ENCODE measurements at places on chromosomes 16 and 17.

DNA sequence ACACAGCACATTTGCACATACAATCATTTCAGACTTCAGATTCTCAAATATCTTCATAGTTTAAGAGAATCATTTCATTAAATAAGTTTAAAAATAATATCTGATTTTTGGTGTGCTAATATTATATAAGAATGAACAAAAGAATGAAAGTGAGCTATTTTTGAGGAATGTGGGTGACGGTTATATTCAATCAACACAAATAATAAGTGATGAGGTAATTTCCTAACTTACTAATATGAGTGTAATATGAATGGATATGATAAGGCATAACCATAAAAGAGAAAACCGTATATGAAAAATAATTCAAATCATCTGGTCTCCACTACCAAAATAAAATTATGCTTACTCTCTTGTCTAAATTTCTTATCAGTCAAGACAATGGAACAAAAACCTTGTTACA, 68.4 kb upstream of the NACA2 start:
- DNase-seq = no peak

- DNase-seq = no peak
Measured at GRCh38 chr16:50201787-50202186, 48.7 kb downstream of the TENT4B start.

GRCh38 chr17:78677303-78678221, 100.4 kb upstream of the DNAH17 start:
- no peak for DNase-seq

DNA sequence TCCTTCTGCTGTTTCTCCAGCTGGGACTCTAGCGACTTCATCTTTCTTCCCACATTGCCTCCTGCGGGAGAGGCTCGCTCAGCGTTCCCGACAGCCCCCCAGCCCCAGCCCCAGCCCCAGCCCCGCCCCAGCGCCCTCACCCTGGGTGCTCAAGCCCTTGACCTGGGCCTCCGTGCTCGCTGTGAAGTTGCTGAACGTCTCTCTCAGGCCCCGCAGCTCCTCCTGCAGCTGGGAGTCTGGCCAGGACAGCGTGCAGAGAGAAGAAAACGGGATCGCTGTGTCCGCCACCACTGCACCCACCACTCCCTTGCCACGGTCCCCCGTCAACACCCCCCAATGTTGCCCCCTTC, 2.4 kb downstream of the ASGR1 start:
- no peak for DNase-seq

GRCh38 chr17:5530265-5531084, 44.1 kb downstream of the MIS12 start:
- no peak for DNase-seq

DNA sequence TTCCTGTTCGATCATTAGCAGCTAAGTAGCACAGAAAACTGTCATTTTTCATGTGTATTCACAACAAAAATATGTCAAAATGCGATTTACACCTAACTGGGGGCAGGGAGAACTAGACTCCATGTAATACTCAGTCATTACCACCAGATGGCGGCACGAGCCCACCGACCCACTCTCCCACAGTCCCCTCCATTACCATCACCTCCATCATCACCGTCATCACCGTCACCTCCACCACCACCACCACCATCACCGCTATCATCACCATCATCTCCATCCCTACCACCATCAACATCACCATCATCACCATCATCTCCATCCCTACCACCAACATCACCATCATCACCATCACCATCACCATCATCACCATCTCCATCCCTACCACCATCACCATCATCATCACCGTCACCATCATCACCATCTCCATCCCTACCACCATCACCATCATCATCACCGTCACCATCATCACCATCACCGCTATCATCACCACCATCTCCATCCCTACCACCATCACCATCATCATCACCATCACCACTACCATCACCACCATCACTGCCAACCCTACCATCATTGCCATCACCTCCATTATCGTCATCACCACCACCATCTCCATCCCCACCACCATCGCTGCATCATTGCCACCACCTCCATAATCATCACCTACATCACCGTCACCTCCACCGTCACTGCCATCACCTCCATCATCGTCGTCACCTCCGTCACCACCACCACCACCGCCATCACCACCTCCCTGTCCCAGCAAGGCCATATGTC, 14.4 kb downstream of the NDUFAF8 start:
- no peak for DNase-seq

- no peak for DNase-seq
Measured at GRCh38 chr17:67633751-67634211, 84.0 kb upstream of the NOL11 start.

DNA sequence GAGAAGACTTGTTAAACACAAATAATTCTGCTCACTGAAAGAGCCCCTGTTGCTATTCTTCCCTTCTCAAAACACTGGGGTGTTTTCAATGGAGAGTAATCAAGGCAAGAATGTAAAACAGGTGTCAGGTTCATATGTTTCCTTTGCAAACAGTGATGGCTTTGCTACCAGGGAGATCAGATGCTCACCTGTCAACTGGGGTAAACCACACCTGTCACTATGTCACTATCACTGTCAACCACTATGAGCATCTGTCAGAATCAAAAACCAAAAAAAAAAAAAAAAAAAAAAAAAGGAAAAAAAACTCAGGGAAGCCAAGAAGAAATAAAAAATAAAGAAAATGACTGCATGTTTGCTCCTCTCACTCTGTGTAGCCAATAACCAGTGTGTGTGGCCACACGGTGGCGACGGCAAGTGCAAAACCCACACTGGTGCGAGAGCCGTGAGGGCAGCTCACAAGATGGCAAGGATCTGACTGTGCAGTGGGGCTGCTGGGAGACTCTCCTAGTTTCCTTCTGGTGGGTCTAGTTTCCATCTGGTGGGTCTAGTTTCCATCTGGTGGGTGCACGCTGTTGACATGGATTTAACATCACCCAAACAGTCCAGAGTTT, 22.7 kb downstream of the USP22 start:
- no peak for DNase-seq

- no peak for DNase-seq
Measured at GRCh38 chr17:79003661-79004411, 5.7 kb downstream of the CANT1 start.

- DNase-seq = no peak
Measured at GRCh38 chr17:16348586-16348985, 4.7 kb downstream of the CENPV start.

- DNase-seq = no peak
Measured at GRCh38 chr17:77045441-77046041, 95.2 kb upstream of the SEC14L1 start.

GRCh38 chr17:77320044-77320440, 179.3 kb downstream of the SEC14L1 start:
- DNase-seq = no peak

DNA sequence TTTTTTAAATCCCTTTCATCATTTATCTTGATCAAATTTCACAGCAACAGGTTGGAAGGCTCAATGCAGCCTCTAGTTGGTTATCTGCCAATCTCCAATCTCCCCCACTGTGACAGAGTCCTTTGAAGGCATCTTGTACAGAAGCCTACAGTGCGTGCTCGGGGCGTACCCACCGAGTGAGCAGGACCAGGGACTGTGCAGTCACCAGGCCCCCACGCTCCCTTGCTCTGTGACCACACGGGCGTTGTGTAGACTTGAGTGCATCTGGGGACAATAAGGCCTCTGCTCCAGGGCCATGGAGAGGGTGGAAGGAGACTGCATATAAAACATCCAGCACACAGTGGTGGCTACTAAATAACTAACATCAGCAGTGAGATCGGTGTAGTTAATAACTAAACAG, 63.4 kb downstream of the GTF3C1 start:
- DNase-seq = no peak

DNA sequence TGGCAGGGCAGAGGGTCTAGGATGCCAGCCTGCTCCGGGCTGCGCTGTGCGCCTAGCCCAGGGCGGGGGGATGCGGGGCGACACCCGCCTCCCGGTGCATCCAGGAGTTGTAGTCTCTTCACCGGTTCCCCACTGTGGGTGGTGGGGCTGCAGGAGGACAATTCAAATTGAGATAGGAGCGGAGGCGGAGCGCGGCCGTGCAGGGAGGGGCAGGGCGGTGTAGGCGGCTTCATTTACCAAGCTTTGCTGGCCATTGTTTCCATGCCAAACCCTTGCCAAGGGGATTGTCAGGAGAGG, 2047.4 kb downstream of the TP53TG3F start:
- no peak for DNase-seq

- no peak for DNase-seq
Measured at GRCh38 chr17:39001703-39002637, 34.8 kb upstream of the FBXO47 start.

GRCh38 chr16:30011714-30012504, 1.1 kb upstream of the DOC2A start:
- no peak for DNase-seq

- no peak for DNase-seq
Measured at GRCh38 chr16:87057211-87057881, 259.8 kb downstream of the C16orf95 start.

GRCh38 chr16:89921702-89922476, 1.3 kb upstream of the TUBB3 start:
- DNase-seq = peak; percentile 88

GRCh38 chr16:17970816-17971331, 365.7 kb downstream of the NPIPA8 start:
- DNase-seq = no peak

GRCh38 chr16:57284952-57285363, 486 bp upstream of the PLLP start:
- no peak for DNase-seq

DNA sequence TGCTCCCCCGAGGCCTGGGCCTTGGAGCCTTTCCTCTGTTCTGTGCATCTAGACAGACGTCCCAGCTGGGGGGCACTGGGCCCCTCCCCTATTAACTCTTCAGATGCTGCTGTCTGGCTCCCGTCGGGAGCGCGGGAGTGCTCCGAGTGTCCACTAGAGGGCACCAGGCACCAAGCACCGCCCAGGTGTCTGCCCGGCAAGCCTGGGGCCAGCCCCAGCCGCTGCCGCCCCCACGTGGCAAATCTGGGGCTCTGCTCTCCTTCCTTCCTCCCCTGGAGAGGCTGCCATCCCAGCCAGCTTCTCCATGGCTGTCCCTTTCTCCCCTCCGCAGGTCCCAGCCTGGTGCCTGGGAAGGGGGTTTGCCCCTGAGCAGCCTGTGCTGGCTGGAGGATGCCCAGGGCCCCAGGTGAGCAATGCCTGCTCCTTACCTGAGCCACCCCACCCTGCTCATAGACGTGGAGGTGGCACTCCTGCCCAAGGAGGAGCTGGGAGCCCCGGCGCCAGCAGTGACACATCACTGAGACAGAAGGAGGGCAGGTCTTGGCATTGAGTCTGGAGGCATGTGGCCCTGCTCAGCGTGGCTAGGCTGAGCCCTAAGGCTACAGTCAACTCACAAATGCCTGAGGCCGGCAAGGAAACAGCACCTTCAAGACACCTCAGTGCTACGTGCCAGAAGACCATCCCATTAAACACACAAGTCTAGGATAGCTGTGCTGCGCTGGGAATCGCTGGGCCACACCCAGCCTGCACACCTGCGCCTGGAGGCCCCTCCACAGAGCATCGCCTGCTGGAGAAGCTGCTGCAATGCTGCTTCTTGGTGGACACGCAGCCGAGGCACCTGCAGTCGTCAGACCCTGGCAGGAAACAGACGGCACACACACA, 19.7 kb downstream of the TMEM235 start:
- peak; percentile 66 for DNase-seq

All from SW 1271 (cell line).